ENCODE measurements at places on chromosomes 5 and 9. TPM values are rescaled to one million over a fixed set of nuclear protein-coding genes. Genes with fewer than 3 reads are reported as not detected.

FAM151B gene
- 0.98 TPM for total RNA-seq

PPP3R2 gene
- not detected for total RNA-seq

SARDH gene
- 2.0 TPM for total RNA-seq

CAVIN4 gene
- total RNA-seq: 0.49 TPM

EFNA5 gene
- total RNA-seq: 11.8 TPM

TAF1L gene
- total RNA-seq: not detected

SV2C gene
- 3.4 TPM for total RNA-seq

ECSCR gene
- total RNA-seq: 37.1 TPM

CCDC180 gene
- total RNA-seq: 7.6 TPM

IL9 gene
- not detected for total RNA-seq

AGXT2 gene
- total RNA-seq: not detected

LCNL1 gene
- 2.0 TPM for total RNA-seq

DBH gene
- total RNA-seq: 12.0 TPM

SMC5 gene
- 29.7 TPM for total RNA-seq

ARL10 gene
- 9.8 TPM for total RNA-seq

ADGRV1 gene
- 10.6 TPM for total RNA-seq

IFNA14 gene
- not detected for total RNA-seq

NRARP gene
- total RNA-seq: 29.5 TPM

TAL2 gene
- total RNA-seq: not detected

PKD2L2 gene
- not detected for total RNA-seq

CCL28 gene
- total RNA-seq: 0.74 TPM

TMC1 gene
- not detected for total RNA-seq

ASPN gene
- total RNA-seq: 2.9 TPM

TJP2 gene
- 68.3 TPM for total RNA-seq

PCDHA1 gene
- total RNA-seq: not detected

TRMO gene
- total RNA-seq: 27.7 TPM

NUTM2F gene
- total RNA-seq: not detected

CTXN3 gene
- total RNA-seq: not detected

SPINK14 gene
- total RNA-seq: not detected

PCDHGA3 gene
- 3.4 TPM for total RNA-seq

IL17B gene
- 2.7 TPM for total RNA-seq

OLFML2A gene
- 39.3 TPM for total RNA-seq

BARHL1 gene
- not detected for total RNA-seq

PCA3 gene
- not detected for total RNA-seq

MLANA gene
- total RNA-seq: not detected

FOXD4 gene
- not detected for total RNA-seq

BARX1 gene
- not detected for total RNA-seq

DRD1 gene
- not detected for total RNA-seq

PCDHB9 gene
- 3.7 TPM for total RNA-seq

Data from vagina (tissue), 2 donors.